ENCODE measurements at places on chromosomes 6 and 20.

- DNase-seq = no peak
Observed at GRCh38 chr6:85983032-85983659, 340.5 kb upstream of the SYNCRIP start.

DNA sequence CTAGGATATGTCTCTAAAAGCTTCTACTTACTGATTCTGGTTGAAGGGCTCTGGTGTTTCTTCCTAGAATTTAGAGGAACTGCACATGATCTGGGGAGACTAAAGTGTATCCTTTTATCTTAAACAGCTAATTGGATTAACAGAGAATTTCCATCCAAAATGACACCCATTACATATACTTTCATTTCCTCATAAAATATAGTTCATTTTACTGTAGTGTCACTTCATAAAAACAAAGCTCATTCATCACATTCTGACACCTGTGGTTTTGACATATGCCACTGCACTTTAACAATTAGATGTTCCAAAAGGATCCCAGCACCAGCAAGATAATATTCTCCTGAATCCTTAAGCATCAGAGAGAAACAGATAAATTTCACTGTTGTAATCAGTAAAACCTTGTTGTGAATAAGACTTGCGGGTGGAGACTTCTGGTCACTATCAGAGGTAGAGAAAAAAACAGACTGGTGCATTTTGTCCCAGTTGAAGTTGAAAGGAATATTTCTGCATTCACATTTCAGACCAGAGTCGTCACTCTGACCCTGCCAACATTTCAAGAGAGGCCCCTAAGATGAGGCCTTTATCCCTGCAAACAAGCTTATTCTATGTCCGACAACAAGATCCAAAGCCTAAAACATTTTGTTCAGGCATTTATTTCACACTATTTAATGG is 175.3 kb upstream of the BMP5 start:
- no peak for DNase-seq

DNA sequence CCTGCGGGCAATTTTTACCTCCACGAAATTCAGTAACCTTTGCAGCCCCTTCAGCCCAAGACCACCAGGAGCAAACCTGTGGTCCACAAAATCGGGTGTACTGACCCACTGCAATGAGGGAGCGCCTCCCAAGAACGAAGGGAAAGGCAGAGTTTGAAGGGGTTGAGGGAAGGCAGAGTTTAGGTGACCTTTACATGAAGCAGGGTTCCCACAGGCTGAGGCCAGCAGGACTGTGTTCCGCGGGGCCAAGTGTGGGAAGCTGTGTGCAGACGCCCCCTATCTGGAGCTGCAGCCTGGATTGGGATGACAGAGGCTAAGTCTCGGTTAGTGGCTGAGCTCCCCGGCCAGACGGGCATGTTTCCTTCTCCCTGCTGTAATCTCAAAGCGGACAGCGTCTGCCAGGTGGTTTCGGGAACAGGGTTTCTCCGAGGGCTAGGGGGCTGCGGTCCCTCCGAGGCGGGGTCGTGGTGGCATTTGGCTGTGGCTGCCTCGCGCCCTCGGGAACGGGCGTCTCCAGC is 826 bp upstream of the PYGB start:
- DNase-seq = no peak

DNA sequence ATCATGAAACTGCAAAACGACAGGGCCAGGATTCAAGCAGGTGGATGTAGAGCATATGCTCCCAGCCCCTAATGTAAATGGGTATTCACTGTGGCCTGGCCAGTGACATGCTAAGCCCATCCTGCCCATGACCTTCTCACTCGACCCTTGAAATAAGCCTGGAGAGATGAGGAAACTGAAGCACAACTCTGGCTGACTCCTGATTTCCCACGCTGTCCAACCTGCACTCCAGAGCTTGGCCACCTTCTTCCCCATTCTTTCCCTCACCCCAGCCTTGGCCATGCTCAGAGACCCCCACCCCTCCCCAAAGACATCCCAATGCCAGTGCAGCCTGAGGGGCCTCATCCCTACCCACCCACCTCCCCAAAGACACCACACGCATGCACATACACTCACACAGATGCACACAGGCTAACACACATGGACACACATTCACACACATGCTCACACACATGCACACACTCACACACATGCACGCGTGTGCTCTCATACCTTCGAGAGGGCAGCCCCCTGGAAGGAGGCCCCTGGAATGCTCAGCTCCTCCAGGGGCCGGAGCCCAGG is 12.4 kb downstream of the TFEB start:
- DNase-seq = no peak

- no peak for DNase-seq
Observed at GRCh38 chr6:41122918-41123317, 31.2 kb downstream of the TREML1 start.

GRCh38 chr6:110852773-110853172 is 21.8 kb upstream of the AMD1 start:
- DNase-seq = no peak

DNA sequence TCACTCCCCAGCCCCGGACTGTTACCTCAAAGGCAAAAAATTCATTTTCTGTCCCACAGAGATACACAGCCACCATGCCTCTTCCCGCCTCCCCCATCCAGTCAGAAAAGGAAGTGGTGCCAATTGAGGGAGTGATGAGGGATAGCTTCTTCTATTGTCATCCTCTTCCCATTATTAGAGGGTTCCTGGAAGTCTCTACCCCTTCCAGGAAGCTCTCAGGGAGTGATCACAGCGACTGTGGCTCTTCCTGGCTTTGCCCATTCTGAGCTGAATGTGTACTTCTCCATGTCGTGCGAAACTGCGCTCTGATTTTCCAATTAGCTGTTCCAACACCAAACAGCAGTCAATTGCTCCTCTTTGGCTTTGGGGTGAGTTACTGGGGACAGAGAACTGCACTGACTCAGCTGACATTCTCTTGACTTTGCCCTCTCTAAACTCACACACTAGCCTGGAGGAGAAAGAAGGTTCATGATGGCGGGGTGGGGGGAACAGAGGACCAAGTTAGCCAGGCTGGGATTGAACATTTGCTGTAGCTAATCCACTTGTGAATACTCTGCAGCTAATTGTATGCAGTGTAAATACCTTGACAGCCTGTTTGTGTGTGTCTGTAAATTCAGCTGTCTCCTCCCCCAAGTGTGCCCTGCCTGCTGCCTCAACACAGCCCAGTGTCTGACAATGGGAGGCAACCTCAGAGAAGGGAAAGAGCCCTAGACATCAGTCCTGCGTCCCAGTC is 2.4 kb upstream of the MDGA1 start:
- DNase-seq = no peak

DNA sequence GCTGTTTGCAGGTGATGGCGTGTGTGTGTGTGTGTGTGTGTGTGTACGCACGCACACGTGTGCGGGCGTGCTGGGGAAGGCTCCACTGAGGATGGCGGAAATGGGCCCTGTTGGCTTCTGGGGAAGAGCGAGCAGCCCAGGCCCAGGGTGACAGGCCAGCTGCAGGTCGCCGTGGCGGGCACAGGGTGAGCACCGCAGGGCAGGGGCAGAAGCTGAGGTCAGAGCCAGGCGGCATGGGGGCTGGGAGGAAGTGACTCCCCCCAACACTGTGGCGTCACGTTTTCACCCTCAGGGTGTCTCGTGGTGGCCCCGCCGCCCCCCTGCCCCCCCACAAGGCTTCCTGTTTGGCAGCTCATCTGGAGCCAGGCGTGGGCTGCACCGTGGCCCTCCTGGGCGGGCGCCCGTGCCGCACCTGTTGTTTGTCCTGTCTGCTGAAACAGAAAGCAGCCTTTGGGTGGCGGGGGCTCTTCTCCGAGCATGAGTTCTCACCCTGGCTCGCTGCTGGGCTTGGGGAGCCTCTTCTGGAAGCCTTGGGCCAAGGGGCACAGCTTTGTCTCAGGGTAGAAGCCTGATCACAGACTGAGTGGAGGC is 7.1 kb downstream of the RBM38 start:
- peak; percentile 91 for DNase-seq

DNA sequence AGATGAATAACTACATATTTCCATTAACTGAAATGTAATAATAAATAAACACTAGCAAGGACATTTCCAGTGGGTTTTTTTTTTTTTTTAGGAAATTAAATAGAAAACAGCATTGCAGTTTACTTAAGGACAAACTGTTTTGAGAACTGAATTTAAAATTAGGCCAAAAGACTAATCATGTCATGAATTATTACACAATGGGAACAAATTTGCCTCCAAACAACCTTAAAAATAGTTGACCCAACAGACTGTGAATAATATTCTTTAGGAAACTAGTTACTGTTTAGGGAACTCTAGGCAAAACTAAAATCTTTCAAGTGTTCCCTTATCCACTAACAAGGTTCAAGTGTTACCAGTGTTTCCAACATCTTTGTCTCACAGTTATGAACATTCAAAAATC is 16.4 kb upstream of the COL12A1 start:
- DNase-seq = no peak

DNA sequence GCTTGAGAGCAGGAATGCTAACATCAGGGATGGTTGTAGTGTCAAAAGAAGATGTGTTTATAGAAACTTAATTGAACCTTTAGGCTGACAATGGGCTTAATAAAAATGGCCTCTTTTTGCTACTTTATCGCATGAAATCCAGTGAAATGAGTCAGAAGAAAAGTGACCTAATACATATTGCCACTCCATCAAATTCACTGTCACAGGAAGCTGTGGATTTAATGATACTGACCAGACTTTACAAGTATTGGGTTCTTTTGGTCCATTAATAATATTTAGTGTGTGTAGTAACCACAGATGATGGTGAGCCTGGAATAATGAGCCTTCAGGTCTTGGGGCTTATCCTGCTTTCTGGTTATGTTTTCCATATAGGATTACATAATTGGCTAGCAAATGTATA is 231.8 kb upstream of the GMDS start:
- DNase-seq = no peak

DNA sequence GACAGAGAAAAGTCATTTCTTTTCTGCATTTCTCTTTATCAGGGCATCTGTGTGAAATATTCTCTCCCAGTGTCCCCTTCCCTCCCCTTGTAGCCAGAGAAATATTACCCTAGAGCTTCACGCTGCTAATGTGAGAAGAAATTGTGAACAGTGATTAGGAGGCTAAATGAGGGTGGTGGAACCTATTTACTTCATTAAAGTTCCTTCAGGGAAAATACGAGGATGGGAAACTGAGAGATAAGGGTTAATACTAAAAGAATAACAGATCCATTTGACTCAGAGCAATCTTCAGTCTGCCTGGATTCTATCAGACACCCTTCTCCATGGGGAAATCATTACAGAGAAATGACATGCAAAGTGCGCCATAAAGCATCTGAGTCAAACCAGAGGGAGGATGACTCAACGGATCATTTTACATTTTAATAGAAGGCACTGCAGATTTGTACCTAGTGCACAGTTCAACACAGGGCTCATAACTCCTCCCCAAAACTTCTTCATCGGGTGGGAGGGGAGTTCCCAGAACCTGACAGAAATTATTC is 131.3 kb downstream of the GJA10 start:
- peak; percentile 39 for DNase-seq

DNA sequence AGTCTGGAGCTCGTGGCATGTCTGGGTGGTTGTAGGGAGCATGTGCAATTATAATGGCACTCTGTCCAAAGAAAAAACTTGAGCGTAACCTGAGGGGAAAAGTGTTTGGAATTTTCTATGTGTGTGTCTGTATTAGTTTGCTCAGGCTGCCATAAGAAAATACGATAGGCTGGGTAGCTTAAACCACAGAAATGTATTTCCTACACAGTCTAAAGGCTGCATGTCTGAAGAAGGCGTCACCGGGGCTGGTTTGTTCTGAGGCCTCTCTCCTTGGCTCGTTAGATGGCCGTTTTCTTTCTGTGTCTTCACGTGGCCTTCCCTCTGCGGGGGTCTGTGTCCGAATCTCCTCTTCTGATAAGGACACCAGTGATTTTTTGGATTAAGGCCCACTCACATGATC is 59.0 kb downstream of the IGF2R start:
- no peak for DNase-seq

DNA sequence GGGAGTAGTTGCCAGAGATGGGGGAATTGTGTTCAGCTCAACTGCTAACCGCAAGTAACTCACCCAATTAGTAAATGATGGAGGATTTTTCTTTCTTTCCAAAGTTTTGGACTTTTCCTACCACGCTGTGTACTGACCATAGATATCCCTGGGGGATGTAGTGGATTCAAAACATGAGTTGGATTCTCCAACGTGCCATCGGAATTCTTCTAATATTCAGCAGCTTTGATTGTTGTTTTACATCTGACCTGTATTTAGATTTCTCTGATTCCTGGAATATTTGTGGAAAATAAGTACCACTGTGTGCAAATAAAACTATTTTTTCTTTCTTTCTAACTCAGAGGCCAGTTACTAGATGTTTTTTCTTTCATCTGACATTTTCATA is 1.1 kb downstream of the CCDC170 start:
- no peak for DNase-seq

DNA sequence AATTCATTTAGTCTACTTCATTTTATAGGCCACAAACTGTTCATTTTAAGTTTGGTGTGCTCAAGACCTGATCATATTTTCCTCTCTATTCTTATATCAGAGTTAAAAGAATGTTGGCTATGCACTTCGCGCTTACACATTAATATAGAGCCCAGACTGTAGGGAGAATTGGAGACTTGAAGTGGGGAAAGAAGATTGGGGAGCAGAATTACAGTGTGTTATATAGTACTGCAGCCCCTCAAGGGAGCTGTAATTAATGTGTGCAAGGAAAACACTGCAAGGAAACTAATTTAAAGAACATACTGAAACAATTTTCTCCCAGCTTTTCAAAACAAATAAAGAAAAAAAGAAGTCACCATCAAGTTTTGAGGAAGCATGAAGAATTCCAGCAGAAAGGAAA is 572.7 kb upstream of the FLRT3 start:
- no peak for DNase-seq

- no peak for DNase-seq
Observed at GRCh38 chr6:16466800-16467553, 228.6 kb downstream of the GMPR start.

DNA sequence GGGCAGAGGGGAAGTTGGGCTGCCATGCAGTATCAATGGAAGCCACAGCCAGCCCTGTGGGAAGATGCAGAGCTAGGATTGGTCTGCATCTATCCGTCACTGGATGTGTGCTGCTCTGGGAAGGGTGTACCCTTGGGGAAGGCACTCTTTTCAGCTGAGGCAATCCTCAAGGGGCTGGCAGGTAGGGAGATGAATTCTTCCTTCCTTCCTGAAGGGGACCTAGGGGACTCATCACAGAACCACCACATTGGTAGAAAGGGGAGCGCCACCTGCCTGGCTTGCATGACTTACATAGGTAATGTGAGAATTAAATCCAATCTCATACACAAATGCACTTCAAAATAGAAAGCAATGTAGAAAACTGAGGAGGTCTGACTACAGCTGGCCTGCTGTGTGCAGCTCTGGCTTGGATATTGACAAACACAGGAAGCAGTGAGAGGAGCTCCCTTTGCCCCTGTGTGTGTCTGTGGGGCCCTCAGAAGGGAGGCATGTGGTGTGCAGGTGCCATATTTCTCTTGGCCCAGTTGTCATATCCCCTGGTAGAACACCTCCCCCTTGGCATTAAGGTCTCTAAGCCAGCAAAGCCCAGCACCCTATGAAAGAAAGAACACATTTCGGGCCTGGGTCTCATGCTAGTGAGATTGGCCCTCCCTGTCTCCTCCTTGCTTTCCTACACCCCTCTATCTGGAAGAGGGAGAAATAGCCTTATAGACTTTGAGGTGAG is 260.3 kb upstream of the MOCS1 start:
- DNase-seq = no peak

GRCh38 chr20:25324412-25324811 is 66.2 kb downstream of the ABHD12 start:
- no peak for DNase-seq

- DNase-seq = no peak
Observed at GRCh38 chr20:62537649-62538292, 62.0 kb upstream of the GATA5 start.

Measured in activated CD8-positive, alpha-beta memory T cell treated with anti-CD3 and anti-CD28 coated beads, Interleukin-2, amount 50 U/mL, for 4 hours (primary cell).